NCI-H187 (cell line): ENCODE measurements at places on chromosomes 7 and 10.

GRCh38 chr10:81759111-81759510 lies 115.9 kb upstream of the NRG3 start:
- DNase-seq: no peak

DNA sequence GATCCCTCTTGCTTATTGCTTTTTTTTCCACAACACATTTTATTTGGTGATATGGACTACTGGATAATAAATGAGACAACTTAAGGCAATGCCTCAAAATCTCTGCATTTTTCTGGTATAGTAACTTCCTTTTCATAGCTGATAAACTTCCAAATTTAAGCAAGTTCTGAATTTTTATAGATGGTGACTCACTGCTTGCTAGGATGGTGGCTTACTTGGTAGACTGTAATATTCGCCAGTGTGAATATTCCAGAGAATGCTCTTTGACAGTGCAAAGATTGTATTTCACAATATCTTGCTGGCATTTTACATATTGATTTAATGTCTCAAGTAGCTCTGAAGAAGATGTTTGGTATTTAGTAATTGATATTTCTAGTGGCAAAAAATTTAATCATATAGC lies 472.4 kb downstream of the TFEC start:
- DNase-seq: no peak

- no peak for DNase-seq
Observed at GRCh38 chr10:126808103-126808502, 97.1 kb upstream of the DOCK1 start.

- no peak for DNase-seq
Observed at GRCh38 chr7:92135052-92135889, 994 bp upstream of the CYP51A1 start.
